ENCODE measurements at places on chromosomes 3 and 15.

DNA sequence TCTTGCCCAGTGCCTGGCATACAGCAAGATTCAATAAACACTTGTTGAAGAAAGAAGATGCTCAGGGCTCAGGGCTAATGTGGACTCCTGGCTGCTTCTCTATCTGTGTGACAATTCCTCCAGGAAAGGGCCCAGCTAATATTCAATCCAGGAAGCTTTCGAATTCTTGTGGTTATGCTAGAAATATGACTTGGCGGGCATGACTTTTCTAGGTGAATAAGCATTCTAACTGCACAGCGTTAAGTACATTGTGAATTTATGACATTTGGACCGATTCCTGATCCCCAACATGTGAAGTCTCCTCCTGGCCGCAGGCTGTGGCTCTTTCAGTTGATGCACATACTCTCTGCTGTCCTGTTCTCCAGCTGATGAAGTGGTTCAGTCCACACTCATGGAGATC, 117.0 kb downstream of the IMPG2 start:
- no peak for DNase-seq

- no peak for DNase-seq
Observed at GRCh38 chr3:32620611-32621310, 50.1 kb upstream of the DYNC1LI1 start.

DNA sequence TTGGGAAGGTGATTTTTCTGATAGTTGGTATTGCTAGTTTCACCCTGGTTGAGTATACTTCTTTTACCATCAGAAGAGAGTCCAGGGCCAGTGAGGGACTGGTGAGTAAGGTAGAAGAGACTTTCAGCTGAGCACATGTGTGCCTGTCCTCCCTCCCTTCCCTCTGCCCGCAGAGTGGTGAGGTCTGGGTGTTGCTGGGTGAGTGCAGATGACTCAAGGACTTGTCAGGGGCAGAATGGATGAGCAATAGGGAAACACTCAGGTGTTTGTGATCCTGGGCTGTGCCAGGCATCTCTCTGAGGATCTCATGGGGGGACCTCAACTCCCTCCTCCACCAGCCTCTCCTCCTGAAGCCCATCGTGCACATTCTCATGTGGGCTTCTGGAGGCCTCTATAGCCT, 76.0 kb upstream of the GSK3B start:
- no peak for DNase-seq

DNA sequence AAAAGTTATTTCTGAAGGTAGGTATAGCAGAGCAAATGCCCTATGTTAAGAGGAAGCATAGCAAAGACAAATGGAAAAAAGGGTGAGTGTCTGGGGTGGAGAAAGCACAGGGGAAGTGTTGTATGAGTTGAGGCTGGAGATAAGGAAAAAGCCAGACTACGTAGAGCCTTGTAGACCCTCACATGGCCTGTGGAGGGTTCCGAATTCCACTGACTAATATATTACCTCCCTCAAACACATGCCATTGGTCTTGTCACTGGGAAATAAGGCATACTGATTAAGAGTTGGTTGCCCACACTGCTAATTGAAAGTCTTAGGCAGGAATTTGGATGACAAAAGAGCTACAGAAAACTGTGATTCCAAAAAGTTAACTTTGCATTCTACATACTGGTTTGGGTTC, 65.2 kb downstream of the TRAT1 start:
- DNase-seq: no peak

DNA sequence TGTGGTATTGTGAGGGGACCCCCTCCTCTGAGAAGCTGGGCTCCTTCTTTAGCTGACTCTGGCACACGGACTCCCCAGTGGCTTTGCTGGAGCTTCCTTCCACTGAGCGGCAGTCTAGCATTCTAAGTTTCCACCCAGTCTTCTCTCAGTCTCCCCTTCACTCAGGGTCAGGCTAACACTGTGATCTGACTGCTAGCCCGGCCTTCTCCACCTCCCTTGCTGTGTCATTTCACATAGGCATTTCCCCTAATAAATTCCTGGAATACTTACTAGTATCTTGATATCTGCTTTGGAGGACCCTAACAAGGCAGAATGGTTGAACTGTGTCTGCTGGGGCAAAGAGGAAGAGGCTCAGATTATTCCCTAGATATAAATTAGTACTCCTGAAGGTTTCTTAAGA, 106.2 kb upstream of the THBS1 start:
- DNase-seq: no peak

DNA sequence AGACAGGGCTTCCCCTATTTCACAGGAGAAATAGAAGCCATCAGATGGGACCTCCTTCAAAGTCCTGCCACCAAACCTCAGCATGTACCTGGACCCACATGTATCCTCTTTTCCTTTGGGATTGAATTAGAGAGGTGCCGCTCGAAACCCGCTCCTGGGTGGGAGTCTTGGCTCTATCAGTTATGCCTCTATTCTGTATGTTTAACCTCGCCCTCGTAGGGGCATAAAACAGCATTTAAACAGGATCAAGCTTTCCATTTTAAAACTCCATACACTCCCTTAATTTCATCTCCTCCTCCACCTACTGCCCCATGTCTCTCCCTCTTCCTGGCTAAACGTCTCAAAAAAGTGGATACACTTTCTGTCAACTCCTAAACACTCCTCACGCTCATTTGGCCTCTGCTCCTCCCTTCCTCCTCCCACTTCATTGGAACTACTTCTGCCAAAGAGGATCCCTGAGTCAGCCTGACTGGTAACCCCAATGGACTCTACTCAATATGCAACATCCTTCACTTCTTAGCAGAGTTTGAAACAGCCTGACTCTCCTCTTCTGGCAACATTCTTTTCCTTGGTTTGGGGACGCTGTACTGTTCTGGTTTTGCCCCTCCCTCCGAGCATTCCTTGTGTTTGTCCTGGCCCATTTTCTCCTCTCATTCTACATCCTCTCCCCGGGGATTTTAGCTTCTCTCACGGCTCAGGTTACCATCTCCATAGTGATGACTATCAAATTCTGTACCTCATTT, 23.0 kb upstream of the MUC20 start:
- no peak for DNase-seq

DNA sequence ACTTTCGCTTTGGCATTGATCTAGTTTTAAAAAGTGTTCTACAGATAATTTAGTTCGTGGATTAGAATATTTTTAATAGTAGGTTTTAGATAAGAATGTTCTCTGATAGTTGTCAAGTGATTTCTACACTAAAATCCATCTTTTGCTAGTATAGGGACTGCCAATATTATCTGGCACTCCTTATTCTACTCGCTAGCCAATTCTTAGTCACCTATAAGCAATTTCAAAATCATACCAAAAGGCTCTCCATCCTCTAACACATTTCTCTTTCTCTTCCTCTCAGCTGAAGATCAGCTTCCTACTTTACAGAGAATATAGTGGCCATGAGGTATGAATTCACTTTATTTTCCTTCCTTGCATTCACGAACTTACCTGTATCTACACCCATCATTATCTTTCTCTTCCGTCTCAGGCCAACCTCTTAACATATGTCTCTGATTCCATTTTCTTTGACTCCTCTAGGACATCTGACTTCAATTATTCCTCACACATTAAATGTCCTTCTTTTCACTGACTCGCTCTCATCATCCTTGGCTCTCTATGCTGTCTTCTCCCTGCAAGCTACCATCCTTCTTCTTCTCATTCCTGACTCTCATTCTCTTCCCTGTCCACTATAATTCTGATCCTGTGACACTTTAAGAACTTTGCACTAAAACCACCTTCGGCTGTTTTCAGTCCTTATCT, 35.5 kb downstream of the C3orf80 start:
- DNase-seq: no peak

DNA sequence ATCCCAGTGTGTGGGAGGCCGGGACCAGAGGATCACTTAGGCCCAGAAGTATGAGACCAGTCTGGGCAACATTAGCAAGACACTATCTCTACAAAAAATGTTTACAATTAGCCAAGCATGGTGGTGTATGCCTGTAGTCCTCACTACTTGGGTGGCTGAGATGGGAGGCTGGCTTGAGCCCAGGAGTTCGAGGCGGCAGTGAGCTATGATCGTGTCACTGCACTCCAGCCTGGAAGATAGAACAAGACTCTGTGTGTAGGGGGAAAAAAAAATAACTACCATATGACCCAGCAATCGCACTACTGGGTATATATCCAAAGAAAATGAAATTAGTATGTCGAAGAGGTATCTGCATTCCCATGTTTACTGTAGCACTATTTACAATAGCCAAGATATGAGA, 22.6 kb downstream of the RYK start:
- no peak for DNase-seq

- DNase-seq: no peak
Observed at GRCh38 chr15:98120561-98120960, 160.1 kb downstream of the ARRDC4 start.

DNA sequence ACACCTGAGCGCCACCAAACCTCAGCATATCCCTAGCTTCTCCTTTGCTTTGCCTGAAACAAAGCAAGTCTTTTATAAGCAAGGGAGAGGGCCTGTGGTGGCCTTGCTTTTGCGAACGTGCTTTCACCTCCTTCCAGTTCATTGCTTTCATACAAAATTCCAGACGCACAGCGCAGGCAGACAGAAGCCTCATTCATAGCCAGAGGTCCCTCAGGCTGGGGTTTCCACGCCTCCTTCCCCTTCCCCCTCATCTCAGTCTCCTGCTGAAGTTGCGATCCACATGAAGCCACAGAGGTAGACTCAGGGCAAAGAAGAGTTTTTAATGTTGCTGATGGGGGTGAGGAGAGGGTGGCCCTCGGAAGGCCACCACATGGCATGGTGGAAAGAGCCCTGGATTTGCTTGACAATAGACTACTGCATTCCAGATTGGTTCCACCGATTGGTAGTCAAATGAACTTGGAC, 59.4 kb upstream of the FLNB start:
- no peak for DNase-seq

GRCh38 chr3:108818404-108818803, 4.2 kb upstream of the TRAT1 start:
- no peak for DNase-seq

GRCh38 chr3:149016669-149017541, 25.6 kb downstream of the GYG1 start:
- DNase-seq: no peak

DNA sequence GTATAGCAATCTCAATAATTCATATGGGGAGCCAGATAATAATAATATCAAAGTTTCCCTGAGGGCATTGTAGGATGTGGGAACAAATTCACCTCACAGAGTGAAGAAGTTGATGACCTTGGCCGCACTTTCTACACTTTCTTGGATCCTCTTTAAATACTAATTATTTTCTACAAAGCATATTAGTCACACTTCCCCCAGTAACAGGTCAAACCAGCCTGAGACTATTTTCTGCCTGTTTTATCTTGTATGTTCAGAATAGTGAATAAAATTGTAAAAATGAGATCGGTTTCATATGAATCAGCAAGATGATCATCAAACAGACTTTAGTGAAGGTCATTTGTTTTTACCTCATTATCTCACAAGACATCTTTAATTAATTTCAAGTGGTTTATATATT, 2.3 kb upstream of the OR5K3 start:
- DNase-seq: no peak

DNA sequence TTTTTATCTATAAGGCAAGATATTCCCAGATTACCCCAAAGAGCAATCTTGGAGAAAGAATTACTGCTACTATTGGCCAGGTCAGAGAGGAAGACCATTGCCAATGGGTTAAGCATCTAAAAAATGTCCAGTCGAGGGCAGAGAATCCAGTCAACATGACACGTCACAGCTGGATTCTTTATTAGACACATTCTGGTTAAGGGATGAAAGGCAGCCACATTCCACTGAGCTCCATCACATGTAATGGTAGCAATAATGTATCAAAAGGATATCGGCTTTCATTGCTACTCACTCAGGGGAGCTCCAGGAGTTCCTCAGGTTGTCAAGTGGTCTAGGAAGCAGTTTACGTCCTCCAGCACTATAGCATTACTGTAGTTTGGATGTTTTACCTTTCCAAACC, 421.1 kb downstream of the PLOD2 start:
- DNase-seq: no peak

DNA sequence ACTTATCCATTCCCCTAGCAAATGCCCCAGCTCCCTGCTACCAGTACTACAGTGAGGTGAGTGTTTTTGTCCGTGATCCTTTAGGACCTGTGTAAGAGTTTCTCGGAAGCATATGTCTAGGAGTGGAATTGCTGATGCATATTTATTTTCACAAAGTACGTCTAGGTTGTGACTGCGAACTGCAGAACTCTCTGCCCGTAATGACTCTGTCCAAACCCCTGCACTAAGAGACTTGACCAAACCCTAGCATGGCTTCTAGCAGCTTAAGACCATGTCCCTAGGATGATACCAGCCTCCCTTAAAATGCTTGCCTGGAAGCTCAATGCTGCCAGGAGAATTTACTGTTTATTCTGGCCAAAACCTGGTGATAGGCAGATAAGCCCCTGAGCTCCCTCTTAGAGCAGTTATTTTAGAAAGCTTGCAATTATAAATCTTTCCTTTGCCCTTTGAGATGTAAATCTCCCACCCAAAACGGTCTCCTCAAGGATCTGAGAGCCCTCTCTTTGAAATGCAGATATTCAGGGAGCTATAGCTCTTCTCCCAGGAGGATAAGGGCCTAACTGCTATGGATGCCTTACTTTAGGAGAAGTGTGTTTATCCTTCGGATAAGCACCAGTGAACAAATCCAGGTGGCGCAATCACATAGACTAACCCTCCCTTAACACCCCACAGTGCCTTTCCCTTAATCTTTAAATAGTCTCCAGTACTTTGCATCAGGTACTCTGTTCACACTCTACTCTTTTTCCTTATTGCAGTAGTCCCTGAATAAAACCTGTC, 14.7 kb upstream of the CA12 start:
- DNase-seq: no peak

- no peak for DNase-seq
Observed at GRCh38 chr15:59236394-59236793, 29.8 kb downstream of the LDHAL6B start.

GRCh38 chr3:25744470-25744869, 38.8 kb downstream of the NGLY1 start:
- no peak for DNase-seq

GRCh38 chr3:39144748-39145380, 8.5 kb downstream of the CSRNP1 start:
- no peak for DNase-seq

DNA sequence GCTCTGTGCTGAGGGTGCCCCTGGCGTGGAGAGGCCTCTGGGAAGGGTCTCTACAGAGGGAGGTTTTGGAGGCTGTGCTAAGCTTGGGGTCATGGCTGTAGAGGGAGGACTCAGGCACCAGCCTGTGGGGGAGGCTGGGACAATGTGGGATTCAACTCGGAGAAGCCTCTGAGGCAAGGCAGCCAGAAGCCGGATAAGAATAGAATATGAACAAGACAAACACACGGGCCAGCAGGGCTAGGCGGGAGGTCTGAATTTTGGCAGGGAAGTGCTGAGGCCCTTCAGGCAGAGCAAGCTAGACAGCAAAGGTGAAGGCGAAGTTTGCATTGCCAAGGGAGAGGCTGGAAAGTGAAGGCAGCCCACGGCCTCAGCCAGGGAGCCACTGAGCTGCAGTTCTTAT, 612.1 kb upstream of the NR2F2 start:
- DNase-seq: no peak

- no peak for DNase-seq
Observed at GRCh38 chr3:132803889-132804288, 81.7 kb upstream of the NPHP3 start.

DNA sequence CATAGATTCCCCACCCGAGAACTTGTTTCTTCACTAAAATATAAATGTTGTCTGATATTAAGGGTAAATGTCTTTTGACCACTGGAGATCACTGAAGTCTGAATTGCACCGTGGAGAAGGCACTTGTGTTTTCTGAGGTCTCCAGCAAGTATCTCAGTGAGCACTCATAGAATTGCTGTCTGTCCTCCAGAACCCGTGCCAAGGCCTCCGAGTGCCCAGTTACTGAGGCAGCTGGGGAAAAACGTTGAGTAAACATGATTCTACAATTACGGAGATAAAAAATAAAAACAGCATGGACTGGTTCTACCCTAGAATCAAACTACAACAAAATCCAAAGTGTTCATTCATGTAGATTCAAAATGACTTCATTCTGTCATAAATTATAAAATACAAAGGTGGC, 60.0 kb downstream of the MLH1 start:
- no peak for DNase-seq
